ENCODE measurements at places on chromosomes 2 and 18.

GRCh38 chr18:4063545-4063944, 391.6 kb downstream of the DLGAP1 start:
- no peak for DNase-seq

- no peak for DNase-seq
Observed at GRCh38 chr2:8314063-8314462, 367.8 kb upstream of the ID2 start.

- DNase-seq = no peak
Observed at GRCh38 chr2:46849721-46850556, 65.7 kb downstream of the MCFD2 start.

DNA sequence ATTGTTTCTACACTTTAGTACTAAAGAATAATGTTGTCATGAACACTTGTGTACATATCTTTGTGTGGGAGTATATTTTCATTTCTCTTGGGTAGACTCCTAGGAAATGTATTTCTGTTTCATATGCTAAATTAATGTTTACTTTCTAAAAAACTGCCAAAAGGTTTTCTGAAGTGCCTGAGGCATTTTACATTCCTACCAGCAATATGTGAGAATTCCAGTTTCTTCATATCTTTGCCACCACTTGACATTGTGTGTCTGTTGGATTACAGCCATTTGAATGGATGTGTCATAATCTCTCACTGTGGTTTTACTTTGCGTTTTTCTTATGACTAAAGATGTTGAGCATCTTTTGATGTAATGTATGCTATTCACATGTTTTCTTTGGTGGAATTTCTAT, 428.2 kb upstream of the KCNH7 start:
- peak; percentile 94 for DNase-seq

- DNase-seq = no peak
Observed at GRCh38 chr2:184540246-184540789, 58.0 kb upstream of the ZNF804A start.

DNA sequence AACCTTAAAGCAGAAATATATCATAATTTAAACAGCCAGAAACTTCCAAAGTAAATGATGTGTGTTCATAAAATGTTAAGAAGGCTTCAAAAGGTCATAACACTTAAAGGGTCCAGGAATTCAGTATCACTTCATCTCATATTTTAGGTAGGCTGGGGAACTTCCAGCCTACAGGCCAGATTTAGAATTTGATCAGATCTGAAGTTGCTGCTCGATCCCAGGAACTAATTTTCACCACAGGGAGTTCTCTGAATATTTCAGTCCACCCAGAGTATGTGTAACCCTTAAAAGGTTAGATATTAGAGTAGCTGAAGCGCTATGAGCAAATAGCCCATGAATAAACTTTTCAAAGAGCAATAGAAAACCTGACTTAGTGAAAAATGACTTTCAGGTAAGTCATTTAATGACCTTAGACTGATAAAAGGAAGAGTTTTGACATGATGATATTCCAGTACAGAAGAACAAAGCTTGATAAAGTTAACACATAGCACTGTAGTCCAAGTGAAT, 1.7 kb downstream of the WIPF1 start:
- DNase-seq = no peak

GRCh38 chr2:9574331-9574730, 18.7 kb upstream of the ADAM17 start:
- no peak for DNase-seq

GRCh38 chr2:127037476-127037875, 69.5 kb downstream of the BIN1 start:
- no peak for DNase-seq

- DNase-seq = no peak
Observed at GRCh38 chr2:11574176-11575046, 40.6 kb downstream of the GREB1 start.
